ENCODE measurements at places on chromosomes 16 and 17. TPM values are rescaled to one million over a fixed set of nuclear protein-coding genes. Genes with fewer than 3 reads are reported as not detected.

- no peaks in the 10 kb centered on the region for H3K36me3 ChIP-seq
- DNase-seq, result no peak
- no peaks in the 10 kb centered on the region for H3K4me1 ChIP-seq
- no peak overlapping the region for H3K27ac ChIP-seq
These were observed 7.3 kb downstream of the ABI3 start for GRCh38 chr17:49217651-49218413.

DNA sequence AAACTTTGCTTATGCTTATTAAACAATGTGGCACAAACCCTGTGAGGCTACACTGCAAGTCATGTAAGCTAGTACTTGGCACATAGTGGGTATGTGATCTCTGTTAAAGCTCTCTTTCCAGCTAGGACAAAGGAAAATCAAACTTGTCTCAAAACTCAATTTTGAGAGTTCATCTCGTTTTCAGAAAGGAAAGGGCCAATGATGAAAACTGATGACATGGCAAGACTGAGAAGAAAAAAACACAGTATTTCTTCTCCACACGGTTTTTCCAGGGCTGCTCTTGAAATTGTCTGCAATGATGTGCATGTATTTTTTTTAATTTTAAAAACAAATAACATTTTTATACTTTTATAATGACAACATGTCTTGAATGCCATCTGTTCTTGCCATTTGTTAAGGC lies 389.8 kb downstream of the CA10 start:
- no peaks in the 10 kb centered on the region for H3K27me3 ChIP-seq
- DNase-seq, result no peak
- H3K4me3 ChIP-seq, result no peak overlapping the region
- H3K36me3 ChIP-seq, result no peaks in the 10 kb centered on the region
- no peaks in the 10 kb centered on the region for H3K4me1 ChIP-seq
- H3K27ac ChIP-seq, result no peak overlapping the region

RILP gene
- total RNA-seq, result 42.7 TPM

DNA sequence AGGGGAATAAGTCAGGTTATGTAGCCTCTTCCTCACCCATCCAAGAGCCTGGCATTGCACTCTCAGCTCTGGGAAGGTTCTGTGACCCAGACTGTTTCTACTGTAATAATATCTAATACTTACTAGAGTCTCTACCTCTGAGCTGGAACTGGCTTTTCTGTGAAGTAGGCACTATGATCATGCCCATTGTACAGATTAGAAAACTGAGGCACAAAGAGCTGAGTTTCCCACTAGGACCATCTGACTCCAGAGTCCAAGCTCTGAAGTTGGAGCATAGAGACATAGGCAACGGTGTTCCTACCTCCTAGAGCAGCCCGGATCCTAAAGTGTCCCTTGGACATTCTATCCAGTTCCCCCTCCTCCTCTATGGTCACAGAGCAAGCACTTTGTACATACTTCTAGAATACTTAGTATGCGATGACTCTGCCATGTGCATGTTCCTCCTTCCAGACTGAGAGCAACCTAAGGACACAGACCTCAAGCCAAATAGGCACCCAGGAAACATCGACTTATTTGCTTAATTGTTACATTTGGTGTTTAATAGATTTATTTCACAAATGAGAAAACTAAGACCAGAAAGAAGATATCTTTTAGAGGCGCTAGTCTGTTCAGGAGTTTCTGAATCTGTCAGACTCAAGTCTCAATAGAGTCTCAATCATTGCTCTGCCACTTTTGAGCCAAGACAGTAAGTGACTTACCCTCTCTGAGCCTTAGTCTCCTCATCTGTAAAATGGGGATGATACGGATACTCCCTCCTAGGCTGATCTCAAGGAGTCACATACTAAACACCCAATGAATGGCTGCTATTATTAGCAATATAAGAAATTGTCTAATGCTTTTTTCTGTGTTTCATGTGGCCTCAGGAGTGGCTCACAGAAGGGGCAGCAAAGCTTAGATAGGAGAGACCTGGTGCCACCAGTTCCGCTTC lies 3.6 kb downstream of the CLEC19A start:
- H3K27me3 ChIP-seq, result no peaks in the 10 kb centered on the region
- no peak for DNase-seq

- no peaks in the 10 kb centered on the region for H3K36me3 ChIP-seq
- peak overlapping the region; percentile 71 for H3K4me3 ChIP-seq
- peak overlapping the region; percentile 88 for H3K27ac ChIP-seq
- no peak for DNase-seq
- no peaks in the 10 kb centered on the region for H3K27me3 ChIP-seq
These were observed 589 bp downstream of the PEMT start for GRCh38 chr17:17590883-17591354.

DNA sequence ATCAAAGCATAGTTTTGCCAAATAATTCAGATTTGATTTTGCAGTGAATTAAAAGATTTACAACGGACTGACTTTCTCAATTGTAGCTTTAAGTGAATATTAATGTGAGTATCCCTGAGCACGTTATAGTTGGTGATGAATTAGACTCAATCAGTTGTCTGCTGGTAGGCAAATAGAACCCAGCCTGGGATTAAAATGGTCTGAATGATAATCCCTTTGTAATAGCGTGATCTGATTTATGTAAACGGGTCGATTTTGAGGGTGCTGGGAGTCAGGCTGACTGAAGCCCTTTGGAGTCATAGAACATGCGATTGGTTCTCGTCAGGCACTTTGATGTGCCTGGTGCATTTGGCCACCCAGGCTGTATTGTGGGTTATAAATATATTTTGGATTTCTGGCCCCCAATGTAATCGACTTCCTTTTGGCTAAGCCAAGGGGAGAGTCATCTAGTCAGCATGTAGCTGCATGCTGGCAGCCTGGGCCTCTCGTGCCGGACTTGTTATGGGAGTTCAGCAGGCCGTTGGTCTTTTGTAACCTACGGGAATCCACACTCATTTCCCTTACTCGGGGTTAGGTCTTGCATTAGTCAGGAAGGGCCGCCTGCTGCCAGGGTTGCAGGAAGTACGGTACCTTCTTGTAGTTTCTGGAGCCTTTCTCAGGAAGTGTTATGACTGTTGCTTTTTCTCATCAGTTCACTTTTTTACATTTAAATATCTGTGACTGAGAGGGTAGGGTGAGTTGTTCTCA lies 5.4 kb downstream of the PGS1 start:
- H3K27me3 ChIP-seq, result no peaks in the 10 kb centered on the region
- H3K4me3 ChIP-seq, result no peak overlapping the region
- peak overlapping the region; percentile 80 for H3K27ac ChIP-seq
- no peaks in the 10 kb centered on the region for H3K36me3 ChIP-seq
- peaks cover 31% of the 10 kb centered on the region for H3K4me1 ChIP-seq

DNA sequence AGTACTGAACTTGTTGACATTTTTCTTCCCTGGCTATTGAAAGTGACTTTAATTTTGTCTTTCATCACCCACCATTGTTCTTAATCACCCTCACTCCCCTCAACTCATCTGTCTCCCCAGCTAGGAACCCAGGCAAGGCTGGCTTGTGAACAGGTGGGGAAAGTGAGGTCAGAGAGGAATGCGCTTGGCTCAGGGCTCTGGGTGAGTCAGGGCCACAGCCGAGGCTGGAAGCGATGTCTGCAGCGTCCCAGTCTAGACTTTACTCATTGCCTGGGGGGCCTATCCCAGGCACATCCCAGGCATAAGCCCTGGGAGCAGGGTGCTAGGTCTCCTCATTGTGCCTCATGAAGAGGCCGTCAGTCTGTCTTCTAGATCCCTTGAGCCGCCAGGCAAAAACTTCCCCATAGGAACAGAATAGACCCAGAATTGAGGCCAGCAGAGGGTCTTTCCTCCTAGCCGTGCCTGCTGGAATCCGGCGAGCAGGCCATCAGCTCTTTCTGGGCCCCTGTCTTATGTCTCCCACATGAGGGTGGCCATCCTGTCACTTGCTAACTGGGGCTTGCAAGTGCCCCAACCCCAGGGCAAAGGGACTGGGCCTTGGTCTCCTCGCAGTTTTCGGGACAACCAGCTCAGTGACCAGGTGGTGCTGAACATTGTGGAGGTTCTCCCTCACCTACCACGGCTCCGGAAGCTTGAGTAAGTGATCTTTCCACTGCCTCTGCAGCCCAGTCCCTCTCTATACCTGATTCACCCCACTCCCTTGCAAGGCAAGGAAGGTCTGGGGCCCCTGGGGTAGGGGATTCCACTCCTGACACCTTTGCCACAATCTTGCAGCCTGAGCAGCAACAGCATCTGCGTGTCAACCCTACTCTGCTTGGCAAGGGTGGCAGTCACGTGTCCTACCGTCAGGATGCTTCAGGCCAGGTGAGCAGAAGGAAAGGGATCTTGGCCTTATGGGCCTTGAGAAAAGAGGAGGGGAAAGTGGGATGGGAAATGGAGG lies 40.1 kb downstream of the NLRC5 start:
- no peaks in the 10 kb centered on the region for H3K27me3 ChIP-seq
- H3K4me3 ChIP-seq, result no peak overlapping the region
- no peak overlapping the region for H3K27ac ChIP-seq
- H3K4me1 ChIP-seq, result no peaks in the 10 kb centered on the region
- no peaks in the 10 kb centered on the region for H3K36me3 ChIP-seq
- no peak for DNase-seq

GRCh38 chr16:11848842-11849241 lies 2.5 kb downstream of the RSL1D1 start:
- H3K27ac ChIP-seq, result no peak overlapping the region
- no peaks in the 10 kb centered on the region for H3K27me3 ChIP-seq
- no peak for DNase-seq
- peaks cover 6% of the 10 kb centered on the region for H3K36me3 ChIP-seq

DNA sequence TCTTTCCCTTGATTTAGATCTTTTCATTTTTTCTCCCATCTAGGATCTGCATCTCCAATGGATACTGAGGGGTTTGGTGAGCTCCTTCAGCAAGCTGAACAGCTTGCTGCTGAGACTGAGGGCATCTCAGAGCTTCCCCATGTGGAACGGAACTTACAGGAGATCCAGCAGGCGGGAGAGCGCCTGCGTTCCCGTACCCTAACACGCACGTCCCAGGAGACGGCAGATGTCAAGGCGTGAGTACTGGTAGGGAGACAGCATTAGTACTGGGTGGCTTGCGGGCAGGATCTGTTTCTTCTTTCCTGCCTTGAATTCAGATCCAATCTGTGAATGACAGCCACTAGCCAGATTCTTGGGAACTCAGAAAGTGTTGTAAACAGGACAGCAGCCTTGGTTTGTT lies 18.3 kb downstream of the NUP93 start:
- DNase-seq, result no peak
- no peaks in the 10 kb centered on the region for H3K4me1 ChIP-seq
- H3K36me3 ChIP-seq, result no peaks in the 10 kb centered on the region
- H3K4me3 ChIP-seq, result no peak overlapping the region

- H3K27ac ChIP-seq, result peak overlapping the region; percentile 90
- H3K27me3 ChIP-seq, result no peaks in the 10 kb centered on the region
- peak overlapping the region; percentile 50 for H3K4me3 ChIP-seq
- no peaks in the 10 kb centered on the region for H3K36me3 ChIP-seq
- no peak for DNase-seq
These were observed 7.6 kb downstream of the UBALD2 start for GRCh38 chr17:76272541-76273444.

NUP93 gene
- 29.4 TPM for total RNA-seq

DNA sequence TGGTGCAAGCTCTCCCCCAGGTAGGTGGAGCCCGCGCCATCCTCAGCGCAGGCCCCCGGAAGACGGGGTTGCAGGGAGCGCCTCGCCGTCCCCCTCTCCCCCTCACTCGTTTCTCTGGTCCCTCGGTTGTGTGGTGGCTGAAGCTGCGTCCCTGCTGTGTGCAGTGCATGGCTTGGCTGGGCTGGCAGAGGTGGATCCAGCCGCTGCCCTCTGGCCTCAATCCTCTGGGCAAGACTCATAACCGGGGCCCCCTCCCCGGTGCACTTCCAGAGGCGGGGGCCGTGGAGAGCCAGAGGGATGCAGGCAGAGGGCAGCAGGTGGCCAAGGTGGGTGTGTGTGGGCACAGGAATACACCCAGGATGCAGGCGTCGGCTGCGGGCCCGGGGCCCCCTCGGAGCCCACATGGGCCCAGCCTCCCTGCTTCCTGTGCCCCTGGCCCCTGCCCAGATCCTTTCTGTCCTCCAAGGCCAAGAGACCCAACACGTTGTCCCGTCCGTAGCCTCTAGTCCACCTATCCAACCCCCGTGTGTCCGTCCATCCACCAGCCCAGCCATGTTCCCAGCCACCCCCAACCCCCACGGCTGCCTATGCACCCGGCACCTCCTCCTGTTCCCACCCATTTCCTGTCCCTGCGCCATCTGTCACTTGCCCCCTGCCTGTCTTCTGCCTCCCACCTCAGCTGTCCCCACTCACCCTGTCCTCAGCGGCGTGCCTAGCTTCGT lies 9.3 kb downstream of the TPSG1 start:
- H3K36me3 ChIP-seq, result no peaks in the 10 kb centered on the region
- peaks cover 85% of the 10 kb centered on the region for H3K27me3 ChIP-seq
- no peak for DNase-seq
- no peak overlapping the region for H3K4me3 ChIP-seq

DNA sequence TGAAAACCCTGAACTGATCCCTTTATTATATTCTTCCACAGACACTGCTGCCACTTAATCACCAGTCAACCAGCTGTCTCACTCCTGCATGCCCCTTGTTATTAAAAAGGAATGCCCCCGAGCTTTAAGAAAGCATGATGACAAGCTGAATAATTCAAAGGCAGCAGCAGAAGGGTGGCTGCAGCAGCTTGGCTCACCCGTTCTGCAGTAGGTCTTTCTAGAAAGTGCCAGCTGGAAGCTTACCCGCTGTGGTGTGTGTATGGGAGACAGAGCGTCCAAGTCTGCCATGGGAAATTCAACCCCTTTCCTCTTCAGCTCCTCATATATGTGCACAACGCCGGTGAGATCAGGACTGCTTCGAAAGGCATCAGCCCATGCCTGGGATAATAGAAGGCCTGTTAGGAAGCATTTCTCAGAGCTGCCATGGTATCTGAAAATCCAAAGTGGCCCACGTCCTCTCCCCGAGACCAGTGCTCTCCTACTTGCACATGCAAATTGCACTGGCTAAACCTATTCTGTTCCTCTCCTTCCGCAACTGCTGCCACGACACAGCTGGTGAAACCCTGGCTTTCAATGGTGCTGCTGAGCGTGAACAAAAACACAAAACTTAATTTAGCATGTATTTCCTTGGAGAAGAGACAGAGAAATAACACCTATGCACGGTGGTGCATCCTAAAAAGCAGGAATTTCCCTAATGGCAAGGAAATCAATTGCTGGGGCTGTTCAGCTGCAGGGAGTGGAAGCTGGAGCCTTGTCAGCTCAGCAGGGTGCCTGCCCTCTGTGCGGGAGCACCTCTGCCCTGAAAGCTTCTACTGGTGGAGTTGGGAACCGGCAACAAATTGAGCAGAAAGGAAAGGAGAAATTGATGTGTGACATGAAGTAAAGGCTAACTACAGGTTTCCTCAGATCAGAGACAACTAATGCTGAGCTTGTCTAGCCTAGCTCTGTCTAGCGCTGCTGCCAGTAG lies 47.9 kb upstream of the SREBF1 start:
- H3K27me3 ChIP-seq, result no peaks in the 10 kb centered on the region
- H3K4me1 ChIP-seq, result no peaks in the 10 kb centered on the region
- H3K4me3 ChIP-seq, result no peak overlapping the region

TEDC2 gene
- total RNA-seq, result 1.0 TPM

Measured in breast epithelium (tissue), 4 donors.